Occipital lobe (tissue), 3 donors: ENCODE measurements at places on chromosomes 6 and 20.

- no peak for DNase-seq
These were observed 14.4 kb downstream of the NEDD9 start for GRCh38 chr6:11218102-11218442.

GRCh38 chr20:41334443-41335421 lies 5.9 kb upstream of the LPIN3 start:
- no peak for DNase-seq

GRCh38 chr6:168083514-168083885 lies 4.5 kb upstream of the FRMD1 start:
- no peak for DNase-seq

GRCh38 chr20:46277602-46278001 lies 30.7 kb downstream of the CDH22 start:
- no peak for DNase-seq

DNA sequence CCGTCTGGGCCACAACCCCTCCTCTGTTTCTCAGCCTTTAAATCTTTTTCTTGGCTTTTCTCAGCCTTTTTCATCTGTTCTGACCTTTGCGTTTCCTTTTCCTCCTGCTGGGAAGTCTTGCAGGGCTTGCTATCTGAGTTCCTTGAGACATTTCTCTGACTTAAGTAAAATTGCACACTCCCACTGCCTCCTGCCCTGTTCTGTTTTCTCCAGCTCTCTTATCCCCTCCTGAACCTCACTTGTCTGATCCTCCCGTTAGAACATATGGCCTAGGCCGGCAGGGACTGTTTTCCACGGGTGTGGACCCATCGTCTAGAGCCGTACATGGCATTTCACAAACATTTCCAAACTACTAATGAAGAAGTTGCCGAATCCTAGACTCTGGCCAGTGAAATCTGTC lies 63.0 kb downstream of the ARID1B start:
- DNase-seq: no peak

DNA sequence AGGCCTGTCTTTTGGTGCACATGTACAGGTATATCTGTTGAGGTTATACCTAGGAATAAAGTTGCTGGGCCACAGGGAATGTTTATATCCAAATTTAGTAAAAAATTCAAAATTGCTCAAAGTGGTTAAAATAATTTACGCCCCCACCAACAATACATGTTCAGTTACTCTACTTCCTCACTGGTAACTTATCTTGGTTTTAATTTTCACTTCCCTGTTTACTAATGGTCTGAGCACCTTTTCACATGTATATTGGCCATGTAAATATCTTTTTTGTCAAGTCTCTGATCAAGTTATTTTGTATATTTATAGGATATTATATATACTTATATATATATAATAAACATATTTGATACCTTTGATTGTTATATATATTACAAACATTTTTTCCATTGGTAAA lies 9.7 kb downstream of the PDE7B start:
- no peak for DNase-seq

GRCh38 chr20:57064836-57065235 lies 201.6 kb downstream of the BMP7 start:
- no peak for DNase-seq

DNA sequence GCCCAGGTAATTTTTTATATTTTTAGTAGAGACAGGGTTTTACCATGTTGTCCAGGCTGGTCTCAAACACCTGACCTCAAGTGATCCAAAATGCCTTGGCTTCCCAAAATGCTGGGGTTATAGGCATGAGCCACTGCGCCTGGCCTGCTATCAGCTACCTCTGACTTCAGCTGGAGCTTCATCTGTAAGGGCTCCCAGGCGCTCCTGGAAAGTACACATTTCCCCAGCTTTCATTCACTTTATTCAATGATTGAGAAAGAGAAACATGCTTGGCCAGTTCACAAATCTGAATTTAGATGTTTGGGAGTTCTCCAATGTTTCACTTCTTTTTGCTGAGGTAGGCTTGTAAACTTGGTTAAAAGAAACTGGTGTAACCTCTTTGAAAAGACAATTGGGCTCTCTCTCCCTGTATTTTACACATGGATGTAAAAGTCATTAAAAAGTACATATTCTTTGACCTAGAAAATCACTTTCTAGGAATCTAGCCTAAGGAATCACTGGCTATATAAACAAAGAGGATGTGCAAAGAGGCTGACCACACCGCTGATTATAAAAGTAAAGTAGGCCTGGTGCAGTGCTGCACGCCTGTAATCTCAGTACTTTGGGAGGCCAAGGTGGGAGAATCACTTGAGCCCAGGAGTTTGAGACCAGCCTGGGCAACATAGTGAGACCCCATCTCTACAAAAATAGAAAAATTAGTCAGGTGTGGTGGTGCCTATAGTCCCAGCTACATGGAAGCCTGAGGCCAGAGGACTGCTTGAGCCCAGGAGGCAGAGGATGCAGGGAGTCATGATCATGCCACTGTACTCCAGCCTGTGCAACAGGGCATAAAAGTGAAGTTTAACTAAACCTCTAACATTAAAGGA lies 128.9 kb downstream of the BACH2 start:
- no peak for DNase-seq

GRCh38 chr6:167572841-167573271 lies 248.0 kb downstream of the TTLL2 start:
- DNase-seq: no peak

- DNase-seq: no peak
These were observed 5.8 kb downstream of the TNFRSF21 start for GRCh38 chr6:47303861-47304260.

GRCh38 chr6:36627141-36627540 lies 33.0 kb downstream of the SRSF3 start:
- no peak for DNase-seq

- DNase-seq: no peak
These were observed 151.3 kb downstream of the GJA10 start for GRCh38 chr6:90045535-90045934.

- DNase-seq: no peak
These were observed 31.4 kb downstream of the ALDH8A1 start for GRCh38 chr6:134918418-134918961.

DNA sequence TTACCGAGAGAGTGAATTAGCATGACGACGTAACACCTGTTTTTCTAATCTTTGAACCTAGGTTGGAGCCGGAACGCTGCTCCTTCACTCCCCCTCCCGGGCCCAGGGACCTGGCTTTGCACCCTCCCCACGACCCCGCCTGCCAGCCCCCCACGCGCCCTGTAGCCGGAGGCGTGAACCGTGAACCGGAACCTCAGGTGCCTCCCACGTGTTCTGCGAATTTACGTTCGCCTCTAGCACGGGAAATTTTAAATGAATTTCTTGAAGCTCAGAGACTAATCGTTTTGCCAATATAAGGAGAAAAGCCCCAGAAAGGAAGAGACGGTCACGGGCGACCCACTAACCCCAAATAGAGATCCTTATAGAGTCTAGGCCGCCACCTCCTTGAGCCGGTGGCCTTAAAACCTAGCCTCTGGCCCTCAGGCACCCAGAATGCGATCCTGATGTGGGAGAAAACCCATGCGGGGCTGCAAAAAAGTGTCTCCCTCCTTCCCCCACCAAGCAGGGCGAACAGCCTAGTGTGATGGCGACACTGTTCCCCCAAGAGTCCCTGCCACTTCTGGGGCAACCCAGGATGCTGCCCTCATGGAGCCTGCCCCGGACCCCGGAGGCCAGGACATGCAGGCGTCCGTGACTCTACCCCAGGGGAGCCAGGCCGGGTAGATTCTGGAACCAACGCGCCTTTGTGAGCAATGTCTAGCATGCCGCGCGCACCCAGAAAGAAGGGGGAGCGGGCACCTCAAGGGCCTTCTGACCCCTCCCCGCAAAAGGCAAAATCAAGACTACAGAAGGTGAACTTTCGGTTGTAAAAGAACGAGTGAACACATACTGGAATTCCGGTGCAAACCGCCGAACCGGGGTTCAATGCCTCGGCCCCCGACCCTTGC lies 2.7 kb upstream of the SIM1 start:
- no peak for DNase-seq

GRCh38 chr6:13261464-13261994 lies 66.8 kb downstream of the TBC1D7 start:
- DNase-seq: no peak

DNA sequence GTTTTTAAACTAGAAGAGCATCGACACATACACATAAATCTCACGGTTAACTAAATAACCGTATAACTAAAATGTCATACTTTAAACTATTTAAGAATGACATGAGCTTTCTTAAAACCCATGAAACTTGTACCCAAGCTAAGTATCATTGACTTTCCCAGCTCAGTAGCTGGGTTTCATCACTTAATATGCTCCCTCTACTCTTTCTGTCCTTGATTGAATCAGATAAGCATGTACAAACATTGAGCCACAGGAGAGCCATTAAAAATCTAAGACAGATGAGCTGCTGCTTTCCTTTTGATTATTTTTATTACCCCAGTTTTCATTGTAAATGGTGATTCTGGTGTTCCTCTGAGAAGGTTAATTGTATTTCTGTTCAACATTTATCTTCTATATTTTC lies 115.8 kb downstream of the FOXO3 start:
- DNase-seq: no peak

- DNase-seq: no peak
These were observed 23.4 kb downstream of the FAM217A start for GRCh38 chr6:4055420-4056041.

GRCh38 chr6:51398064-51398705 lies 579.5 kb downstream of the TFAP2B start:
- DNase-seq: no peak

DNA sequence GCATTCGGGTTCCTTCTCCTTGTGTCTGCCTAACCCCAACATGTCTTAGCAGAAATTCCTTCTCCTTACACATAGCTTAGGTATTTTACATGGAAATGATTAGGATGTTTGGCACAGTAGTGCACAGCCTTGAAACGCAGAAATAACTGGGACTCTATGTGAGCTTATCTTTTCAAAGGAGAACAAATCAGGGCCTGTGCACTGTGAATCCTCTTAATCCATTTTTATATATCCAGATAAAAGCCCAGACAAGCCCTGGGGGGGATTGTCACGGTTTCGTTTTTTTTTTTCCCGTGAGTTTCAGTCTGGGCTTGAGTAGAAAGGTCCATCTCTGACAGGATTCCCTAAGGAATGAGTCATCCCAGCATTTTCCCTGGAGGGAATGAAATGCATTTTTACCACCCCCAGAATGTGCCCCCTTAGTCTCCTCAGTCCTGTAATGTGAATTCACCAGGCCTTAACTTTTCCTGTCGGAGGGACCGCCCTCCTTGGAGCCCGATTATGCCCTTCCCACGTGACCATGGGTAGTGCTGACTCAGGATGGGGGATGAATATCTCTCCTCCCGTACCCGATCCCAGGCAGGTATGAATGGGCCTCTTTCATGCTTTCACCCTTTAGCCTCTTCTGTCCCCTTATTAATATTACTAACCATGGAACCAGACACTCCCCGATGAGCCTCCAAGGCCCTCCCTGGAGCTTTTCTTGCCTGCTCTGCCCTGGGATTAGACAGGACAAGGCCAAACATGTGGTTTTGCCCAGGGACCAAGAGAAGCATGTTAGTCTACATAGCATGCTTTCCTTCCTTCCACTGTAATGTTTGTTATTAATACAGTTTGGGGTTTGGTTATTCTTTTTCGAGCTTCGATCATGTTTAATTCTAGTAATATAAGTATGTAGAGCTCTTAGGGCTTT lies 23.9 kb upstream of the NAA20 start:
- DNase-seq: no peak

- DNase-seq: no peak
These were observed 40.8 kb upstream of the EPB41L1 start for GRCh38 chr20:36113566-36114250.

DNA sequence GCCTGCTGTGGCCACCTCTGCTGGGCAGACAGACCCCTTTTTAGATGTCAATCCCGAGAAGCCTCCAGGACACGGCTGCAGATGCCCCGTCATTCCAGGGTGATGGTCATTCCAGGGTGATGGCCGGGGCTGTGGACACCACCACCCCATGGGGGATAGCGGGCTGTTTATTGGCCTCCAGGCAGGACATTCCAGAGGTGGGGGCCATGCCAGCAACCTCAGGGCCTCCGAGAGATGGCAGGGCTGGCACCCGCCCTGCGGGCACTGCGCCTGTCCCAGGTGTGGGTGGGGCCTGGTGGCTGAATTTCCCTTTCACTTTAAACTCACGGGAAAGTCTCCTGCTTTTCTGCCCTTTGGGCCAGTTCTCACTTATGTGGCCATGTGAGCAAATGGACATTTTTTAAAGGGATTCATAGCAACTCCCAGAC lies 14.5 kb downstream of the COL9A3 start:
- no peak for DNase-seq

GRCh38 chr6:52664991-52665686 lies 5.8 kb upstream of the TMEM14A start:
- no peak for DNase-seq

DNA sequence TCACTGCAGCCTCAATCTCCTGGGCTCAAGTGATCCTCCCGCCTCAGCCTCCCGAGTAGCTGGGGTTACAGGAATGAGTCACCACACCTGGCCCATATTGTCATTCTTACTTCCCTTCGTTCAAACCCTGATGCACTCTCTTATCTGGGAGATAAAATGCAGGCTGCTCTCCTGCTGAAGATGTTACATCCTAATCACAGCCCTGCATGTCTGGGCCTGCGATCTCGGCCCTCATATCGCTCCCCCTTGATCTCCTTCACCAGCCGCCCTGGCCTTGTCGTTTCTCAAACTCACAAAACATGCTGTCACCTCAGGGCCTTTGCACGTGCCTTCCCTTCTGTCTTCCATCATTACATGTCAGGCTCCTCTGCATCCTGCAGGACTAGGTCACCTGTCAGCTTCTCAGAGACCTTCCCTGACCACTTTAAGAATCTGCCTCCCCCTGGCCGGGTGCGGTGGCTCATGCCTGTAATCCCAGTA lies 8.8 kb upstream of the C20orf203 start:
- no peak for DNase-seq

- DNase-seq: peak; percentile 1
These were observed 84.7 kb upstream of the GJE1 start for GRCh38 chr6:142047934-142048592.

DNA sequence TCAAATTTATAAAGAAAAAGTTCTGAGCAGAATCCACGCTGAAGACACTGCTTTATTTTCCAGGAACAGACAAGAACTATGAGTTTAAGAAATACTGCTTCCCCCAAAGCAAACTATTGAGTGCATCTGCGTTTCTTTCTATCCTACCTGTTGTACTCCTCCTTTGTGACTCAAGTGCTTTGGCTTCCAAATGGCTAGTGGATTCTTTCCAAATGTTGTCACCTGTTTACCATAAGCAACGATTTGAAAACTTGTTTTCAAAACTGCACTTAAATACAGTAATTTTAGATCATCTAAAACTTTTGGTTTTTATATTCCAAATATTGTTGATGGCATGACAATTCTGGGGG lies 9.5 kb downstream of the PXDC1 start:
- no peak for DNase-seq

- DNase-seq: no peak
These were observed 47.5 kb downstream of the RALGAPA2 start for GRCh38 chr20:20664795-20665589.

GRCh38 chr6:126826166-126826714 lies 292.2 kb upstream of the RSPO3 start:
- DNase-seq: no peak
